Activated CD4-positive, CD25-positive, alpha-beta regulatory T cell (primary cell): ENCODE measurements at places on chromosomes 16 and 17.

GRCh38 chr17:8793649-8794048, 5.5 kb downstream of the MFSD6L start:
- no peak for DNase-seq

GRCh38 chr17:69597898-69598692, 183.6 kb downstream of the MAP2K6 start:
- no peak for DNase-seq

DNA sequence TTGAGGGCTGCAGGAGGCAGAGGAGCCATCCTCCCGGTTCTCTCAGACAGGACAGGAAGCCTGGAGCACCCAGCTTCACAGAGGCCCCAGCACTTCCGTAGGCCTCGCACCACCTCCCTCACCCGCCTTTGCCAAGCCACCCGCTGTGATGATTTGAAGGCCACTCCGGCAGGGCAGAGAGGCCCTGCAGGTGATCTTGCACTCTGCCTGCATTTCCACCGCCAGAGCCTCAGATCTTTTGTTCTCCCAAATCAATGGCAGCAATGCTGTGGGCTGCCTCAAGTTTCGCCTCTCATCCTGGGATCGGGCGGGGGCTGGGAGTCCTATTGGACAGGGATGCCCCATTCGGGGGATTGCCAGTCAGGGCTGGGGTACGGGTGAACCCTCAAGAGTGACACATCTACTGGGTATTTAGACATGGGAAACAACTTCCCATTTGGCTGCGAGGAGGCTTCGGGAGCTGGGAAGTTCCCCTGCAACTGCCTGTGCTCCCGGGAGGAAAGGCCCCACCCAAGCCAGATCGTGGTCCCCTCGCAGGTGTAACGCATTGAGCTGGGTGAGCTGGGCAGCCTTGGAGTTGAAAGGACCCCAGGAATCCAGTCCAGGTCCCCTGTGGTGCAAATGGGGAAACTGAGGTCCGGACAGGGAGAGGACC, 34.8 kb upstream of the PEMT start:
- DNase-seq = no peak

DNA sequence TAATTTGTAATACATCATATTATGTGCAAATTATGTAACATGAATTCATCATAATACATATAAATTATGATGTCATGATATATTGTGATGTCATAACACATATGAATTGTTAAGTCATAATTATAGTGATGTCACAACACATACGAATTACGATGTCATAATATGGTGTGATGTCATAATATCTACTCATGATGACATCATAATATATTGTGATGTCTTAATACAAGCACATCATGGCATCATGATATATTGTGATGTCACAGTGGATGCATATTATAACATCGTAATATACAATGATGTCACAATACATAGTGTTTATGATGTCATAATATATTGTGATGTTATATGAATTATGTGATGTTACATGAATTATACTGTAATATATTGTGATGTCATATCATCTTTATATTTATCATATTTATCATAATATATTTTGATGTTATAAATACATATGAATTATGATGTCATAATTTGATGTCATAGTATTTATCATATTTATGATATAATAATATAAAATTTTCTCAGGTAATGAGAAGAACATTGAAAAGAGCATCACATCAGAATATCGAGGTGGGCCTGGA, 1793.0 kb downstream of the TP53TG3F start:
- no peak for DNase-seq

- DNase-seq = no peak
Measured at GRCh38 chr17:67504182-67504581, 127.1 kb downstream of the PITPNC1 start.

DNA sequence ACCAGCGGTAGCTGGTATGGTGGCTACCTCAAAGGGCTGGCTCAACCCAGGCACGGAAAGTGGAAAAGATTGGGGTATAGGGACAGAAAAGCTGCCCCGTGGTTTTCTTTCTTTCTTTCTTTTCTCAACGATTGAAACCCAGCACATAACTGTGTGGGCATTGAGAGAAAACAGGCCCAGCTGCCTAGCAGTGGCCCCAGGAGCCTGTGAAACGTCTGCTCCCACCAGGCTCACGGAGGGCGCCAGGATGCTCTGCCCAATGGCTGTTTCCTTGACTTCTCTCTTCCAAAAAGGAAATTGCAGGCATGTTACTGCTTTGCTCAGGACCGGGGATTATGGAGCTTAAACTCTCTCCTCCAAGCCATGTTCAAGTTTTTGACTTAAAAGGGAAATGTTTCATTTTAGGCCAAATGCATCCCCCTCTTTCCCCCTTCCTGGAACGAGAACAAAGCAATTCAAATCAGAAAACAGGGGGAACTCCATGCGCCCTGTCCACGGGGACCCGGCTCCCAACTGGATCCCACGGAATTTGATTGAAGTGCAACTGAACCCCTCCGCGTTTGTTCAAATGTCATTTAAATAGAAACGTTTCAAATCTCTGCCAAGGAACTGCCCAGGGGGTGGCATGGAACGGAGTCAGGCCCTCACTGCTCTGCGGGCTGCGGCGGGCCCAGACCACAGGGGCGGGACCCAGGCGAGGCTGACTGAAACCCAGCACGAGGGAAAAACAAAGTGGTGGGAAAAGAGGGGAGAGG, 133.5 kb downstream of the RGS9 start:
- DNase-seq = no peak
